Left ventricle myocardium superior (tissue), 1 donor: ENCODE measurements at places on chromosomes 2 and 18. TPM values are rescaled to one million over a fixed set of nuclear protein-coding genes. Genes with fewer than 3 reads are reported as not detected.

The MAP3K19 gene
- total RNA-seq = not detected

The GYPC gene
- total RNA-seq = 114 TPM

- no peak for DNase-seq
These were observed 95.5 kb downstream of the THNSL2 start for GRCh38 chr2:88265352-88266303.

- no peak for DNase-seq
These were observed 61.4 kb downstream of the CYRIA start for GRCh38 chr2:16604236-16604635.

The ZNF396 gene
- 0.62 TPM for total RNA-seq

The SKOR2 gene
- total RNA-seq = not detected

The FOXI3 gene
- total RNA-seq = not detected

- DNase-seq = no peak
These were observed 22.4 kb upstream of the REV1 start for GRCh38 chr2:99512181-99512591.

- DNase-seq = no peak
These were observed 49.7 kb downstream of the APOB start for GRCh38 chr2:20994130-20994529.

GRCh38 chr2:168350380-168350779, 103.0 kb upstream of the STK39 start:
- DNase-seq = no peak

DNA sequence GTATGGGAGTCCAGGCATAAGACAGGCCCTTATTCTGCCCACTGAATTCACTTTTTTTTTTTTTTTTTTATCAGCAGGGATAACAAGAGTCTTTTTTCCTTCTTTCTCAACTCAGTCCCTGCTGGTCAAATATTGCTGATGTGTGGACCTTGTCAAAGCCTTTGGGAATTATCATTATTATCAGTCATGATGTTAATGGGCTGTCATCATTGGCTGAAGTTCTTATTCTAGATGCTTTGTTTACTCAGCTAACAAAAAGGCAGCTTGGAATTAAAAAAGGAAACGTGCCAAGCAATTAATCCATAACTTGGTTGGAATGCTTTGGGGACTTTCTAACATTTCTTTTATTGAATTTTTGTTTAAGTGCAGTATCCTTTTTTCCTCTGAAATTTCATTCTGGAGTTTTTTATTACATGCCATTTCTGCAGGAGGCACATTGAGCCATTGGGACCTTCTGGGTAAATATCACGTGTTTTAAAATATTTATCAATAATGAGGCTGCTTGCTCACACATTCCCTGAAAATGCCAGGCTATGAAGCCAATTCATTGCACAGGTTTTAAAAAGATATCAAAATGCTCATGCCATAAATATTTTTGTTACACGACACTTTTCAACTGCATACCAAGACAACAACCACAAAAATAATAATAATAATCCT, 246.3 kb downstream of the TXNL1 start:
- DNase-seq = no peak

GRCh38 chr18:9001209-9001608, 101.3 kb upstream of the NDUFV2 start:
- no peak for DNase-seq

DNA sequence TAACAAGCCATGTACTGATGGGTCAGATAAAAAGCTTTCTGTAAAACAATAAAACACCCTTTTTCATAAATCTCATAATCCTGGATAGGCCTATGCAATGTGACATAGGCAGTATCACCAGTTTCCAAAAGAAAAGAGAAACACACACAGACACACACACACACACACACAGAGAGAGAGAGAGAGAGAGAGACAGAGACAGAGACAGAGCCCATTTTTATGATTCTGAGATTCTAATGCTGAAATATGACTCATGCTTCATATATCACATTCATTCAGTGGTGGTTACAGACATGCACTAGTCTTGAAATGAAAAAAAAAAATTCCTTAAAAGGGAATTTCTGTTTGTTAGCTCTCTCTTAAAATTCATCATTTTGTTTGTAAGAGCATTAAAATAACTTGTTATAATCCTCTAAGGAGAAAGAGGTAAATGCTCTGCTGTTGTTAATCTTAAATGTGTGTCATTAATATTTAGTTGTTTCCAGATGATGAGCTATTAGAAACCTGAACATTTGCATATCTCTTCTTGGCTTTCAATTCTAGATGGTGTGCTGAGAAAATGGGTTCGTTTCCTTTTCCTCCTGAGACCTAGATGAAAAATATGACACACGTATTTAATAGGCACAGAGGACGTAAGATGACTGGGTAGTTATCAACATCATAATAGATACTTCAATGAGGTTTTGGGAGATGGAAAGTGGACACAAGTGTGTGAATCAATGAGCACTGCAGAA, 1598.7 kb upstream of the ACVR2A start:
- DNase-seq = no peak

- no peak for DNase-seq
These were observed 72.6 kb upstream of the SMAD7 start for GRCh38 chr18:49023271-49023937.

- peak; percentile 69 for DNase-seq
These were observed 138.6 kb upstream of the GLI2 start for GRCh38 chr2:120596990-120597594.

GRCh38 chr2:171460537-171460936, 26.5 kb downstream of the DCAF17 start:
- DNase-seq = no peak

DNA sequence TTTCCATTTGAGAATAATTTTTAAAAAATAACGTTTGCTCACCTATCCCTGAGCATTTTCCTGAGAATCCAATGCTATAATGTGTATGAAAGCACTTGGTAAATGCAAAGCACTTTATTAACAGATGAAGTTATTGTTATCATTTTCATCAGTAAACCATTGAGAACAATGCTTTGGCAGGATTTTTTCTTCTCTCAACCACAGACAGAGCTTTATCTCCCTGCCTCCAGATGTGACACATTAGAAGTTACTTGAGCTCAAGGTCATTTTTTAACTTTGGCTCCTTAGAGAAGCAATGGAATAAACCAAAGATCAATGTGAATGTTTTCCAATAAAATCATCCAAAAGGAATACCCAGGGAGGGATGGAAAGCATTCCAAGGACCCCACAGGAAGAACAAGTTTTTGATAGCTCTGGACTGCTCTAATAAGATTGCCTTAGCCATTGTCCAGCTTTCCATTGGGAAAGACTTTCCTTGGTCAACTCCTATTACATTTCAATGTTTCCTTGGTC, 118.9 kb upstream of the NT5C1B start:
- no peak for DNase-seq

GRCh38 chr2:43326101-43326825, 99.9 kb upstream of the ZFP36L2 start:
- no peak for DNase-seq

The PFN4 gene
- total RNA-seq = 0.62 TPM
